ENCODE measurements at places on chromosomes 12 and 14.

DNA sequence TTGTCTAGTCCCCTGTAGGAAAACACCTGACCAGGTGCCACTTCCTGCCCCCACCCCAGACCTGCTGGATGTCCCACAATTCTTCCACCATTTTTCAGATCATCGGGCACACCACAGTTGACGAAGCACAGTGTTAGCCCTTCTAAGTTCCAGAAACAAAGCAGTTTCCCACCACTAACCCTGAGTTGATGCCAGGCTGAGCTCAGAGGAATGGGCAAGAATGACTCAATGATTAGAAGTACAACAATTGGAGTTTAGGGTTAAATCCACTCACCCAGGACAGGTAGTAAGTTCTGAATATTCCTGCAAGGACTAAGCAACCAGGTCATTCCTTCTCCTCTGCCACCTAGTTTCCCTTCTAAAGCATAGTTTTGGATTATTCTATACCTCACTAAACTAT is 979.8 kb downstream of the BCL11B start:
- no peak for DNase-seq

- no peak for DNase-seq
These were observed 58.4 kb upstream of the BDKRB2 start for GRCh38 chr14:96146131-96146771.

DNA sequence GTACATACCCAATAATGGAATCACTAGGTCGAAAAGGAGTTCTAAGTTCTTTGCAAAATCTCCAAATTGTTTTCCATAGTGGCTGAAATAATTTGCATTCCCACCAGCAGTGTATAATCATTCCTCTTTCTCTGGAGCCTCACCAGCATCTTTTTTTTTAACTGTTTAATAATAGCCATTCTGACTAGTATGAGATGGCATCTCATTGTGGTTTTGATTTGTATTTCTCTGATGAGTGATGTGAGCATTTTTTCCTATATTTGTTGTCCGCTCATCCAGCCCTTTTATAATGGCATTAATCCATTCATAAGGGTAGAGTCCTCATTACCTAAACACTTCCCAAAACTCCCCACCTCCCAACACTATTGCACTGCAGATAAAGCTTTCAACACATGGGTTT is 278.3 kb downstream of the SEC23A start:
- no peak for DNase-seq

- DNase-seq, result no peak
These were observed 515.3 kb downstream of the RMST start for GRCh38 chr12:97977870-97978405.

- no peak for DNase-seq
These were observed 37.8 kb upstream of the PLBD1 start for GRCh38 chr12:14605401-14605989.

DNA sequence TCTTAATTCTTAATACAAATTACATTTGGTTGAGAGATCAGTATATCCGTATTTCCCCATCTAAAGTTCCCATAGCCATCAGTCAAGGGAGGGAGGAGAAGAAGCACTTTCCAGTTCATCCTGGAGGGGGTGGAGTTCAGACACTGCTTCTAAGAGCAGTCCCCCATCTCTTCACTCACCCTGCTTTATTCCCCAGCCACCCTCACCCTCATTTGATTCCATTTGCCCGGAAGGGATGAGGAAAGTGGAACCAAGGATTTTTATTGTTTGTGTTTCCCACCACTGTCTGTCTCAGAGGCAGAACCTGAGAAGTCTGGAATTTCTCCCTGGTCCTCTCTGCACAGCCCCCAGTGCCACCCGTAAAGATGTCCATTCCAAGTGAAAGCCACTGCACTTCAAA is 134.2 kb upstream of the HIF1A start:
- DNase-seq, result no peak

DNA sequence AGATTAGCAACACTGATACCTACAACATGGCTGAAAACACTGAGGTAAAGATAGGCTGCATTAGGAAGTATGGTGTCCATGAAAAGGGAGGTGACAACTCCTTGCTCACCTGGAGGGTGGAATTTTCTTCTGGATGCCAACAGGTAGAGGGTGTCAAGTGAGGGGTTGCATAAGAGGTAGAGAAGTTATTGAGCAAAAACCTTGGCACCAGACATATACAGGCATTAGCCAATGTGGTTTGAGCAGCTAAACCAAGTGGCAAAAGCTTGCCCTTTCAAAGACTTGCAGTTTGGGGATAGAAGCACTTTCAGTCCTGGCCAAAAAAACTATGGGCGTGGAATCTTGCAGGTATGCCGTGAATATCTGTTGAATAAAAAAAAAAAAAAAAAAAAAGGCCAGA is 3.8 kb downstream of the RITA1 start:
- no peak for DNase-seq

DNA sequence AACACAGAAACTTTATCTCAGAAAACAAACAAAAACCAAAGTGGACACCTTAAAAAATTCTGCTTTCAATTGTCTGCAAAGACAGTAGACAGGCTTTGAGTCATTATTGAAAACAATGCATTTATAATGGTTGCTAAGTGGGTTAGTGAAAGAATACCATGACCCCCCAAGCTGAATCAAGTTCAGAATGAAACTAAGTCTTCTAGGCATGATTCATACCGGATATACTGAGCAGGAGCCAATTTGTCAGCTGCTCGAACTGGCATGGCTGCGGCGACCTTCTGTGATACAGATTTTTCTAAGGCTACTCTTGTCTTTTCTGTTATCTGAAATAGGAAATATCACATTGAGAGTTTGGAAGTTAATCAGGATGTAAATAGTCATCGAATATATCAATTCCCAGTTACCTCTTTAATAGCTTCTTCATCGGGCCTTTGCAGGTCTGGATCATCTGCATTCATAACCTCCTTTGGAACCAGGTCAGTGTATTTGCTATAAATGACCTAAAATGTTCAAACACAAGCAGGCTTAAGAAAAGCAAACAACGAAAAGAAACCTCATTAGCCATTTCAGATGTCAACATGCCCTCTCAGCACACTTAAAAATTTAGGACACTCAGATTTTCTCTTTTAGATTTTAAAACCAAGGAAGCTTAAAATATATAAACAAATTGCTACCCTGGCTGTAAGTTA is 22.3 kb downstream of the SNW1 start:
- no peak for DNase-seq

DNA sequence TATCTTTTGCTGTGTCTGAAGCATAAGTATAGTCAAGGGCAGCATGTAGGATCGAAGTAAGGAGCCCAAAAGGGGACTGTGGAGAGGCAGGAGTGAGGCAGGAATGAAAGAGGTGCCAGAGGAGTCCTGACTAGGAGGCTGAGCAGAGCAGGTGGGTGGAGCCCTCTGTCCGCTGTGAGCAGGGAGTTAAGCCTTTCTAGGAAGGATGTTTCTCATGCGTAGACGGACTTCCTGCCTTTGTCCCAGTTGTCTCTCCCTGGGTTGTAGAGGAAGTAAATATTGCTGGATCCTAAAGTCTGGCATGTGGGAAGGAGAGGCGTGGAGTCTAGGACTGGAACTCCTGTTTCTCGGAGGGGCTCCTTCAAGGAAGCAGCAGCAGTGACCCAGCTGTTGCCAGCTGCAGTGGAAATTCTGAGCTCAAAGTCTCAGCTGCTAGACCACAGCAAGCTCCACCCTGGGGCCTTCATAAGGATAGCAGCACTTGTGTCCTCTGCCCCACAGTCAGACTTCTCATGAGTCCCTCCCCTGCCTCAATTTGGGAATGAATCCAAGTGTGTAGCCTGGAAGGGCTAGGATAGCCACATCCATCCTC is 44.0 kb downstream of the RBMS2 start:
- DNase-seq, result peak; percentile 16

GRCh38 chr14:53757732-53758131 is 198.9 kb downstream of the BMP4 start:
- DNase-seq, result no peak

- DNase-seq, result no peak
These were observed 541 bp downstream of the GOLT1B start for GRCh38 chr12:21502164-21502496.

DNA sequence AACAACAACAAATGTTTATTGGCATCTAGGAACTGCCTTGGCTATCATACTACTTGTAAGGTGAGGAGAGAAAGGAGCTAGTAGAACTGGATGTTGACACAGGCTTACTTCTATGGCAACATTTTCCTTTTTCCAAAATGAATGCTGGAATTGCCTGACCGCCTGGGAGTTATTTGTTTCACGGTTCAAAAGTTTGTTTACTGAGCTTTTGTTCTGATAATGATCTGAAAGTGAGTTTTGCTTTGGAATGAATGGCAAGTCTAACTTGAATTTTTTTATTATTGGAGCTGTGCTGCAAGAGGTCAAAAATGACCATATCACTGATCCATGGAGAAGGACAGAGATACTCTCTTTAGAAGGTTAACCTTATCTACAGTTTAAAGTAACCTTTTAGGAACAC is 183.5 kb upstream of the CAND1 start:
- DNase-seq, result no peak

DNA sequence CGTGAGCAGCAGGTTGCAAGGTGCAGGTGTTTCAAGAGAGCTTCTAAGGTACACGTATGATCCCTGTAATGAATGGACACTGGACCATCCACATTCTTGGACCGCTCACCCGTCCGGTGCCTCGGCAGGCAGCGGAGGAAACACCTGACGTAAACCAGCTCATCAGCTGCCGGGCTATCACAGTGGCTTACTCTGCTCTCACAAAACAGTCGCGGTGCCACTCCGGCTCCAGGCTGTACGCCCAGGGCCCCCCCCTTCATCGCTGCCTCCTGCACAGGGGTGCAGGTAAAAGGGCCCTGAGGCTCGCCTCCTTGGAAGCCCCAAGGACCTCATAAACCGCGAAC is 436 bp downstream of the VPS33A start:
- DNase-seq, result no peak

- no peak for DNase-seq
These were observed 106.2 kb downstream of the DAAM1 start for GRCh38 chr14:59294662-59294992.

DNA sequence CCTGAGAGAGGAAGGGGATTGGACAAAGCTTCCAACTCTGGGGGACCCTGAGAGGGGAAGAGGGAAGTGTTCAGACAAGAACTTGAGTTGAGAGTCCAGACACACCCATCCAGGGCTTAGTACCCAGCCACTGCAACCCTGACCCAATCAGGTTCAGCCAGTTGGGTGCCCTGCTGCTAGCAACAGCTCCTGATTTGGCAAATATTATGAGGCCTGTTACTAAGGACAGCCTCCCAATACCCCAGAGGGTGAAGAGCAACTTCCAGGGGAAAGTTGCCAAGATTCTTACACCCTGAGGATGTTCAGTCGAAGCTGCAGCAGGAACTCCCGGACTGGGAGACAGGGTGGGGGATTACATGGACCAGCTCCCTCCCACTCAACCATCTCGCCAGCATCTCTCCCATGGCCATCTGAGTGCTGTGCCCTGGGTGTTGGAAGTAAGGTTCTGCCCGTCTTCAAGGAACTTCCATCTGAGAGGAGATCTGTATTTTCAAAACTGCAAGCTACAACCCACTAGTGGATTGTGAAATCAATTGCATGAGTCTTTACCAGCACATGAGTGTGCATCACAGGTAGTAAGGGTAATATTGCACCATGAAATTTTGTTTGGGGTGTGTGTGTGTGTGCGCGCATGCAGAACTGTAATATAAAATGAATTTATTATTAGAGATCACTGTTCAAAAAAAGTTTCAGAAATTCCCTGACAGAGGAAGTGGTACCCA is 11.5 kb upstream of the KRT78 start:
- no peak for DNase-seq

DNA sequence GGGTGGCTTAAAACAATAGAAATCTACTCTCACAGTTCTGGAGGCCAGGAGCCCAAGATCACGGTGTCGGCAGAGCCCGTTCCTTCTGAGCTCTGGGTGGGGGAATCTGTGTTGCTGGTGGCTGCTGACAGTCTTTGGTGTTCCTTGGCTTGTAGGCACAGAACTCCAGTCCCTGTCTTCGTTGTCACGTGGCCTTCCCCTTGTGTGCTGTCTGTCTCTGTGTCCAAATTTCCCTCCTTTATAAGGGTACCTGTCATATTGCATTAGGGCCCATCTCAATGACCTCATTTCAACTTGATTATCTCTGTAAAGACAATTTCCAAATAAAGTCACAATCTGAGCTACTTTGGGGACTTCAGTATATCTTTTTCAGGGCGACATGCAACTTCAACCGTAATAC is 81.6 kb downstream of the CCDC92 start:
- no peak for DNase-seq

DNA sequence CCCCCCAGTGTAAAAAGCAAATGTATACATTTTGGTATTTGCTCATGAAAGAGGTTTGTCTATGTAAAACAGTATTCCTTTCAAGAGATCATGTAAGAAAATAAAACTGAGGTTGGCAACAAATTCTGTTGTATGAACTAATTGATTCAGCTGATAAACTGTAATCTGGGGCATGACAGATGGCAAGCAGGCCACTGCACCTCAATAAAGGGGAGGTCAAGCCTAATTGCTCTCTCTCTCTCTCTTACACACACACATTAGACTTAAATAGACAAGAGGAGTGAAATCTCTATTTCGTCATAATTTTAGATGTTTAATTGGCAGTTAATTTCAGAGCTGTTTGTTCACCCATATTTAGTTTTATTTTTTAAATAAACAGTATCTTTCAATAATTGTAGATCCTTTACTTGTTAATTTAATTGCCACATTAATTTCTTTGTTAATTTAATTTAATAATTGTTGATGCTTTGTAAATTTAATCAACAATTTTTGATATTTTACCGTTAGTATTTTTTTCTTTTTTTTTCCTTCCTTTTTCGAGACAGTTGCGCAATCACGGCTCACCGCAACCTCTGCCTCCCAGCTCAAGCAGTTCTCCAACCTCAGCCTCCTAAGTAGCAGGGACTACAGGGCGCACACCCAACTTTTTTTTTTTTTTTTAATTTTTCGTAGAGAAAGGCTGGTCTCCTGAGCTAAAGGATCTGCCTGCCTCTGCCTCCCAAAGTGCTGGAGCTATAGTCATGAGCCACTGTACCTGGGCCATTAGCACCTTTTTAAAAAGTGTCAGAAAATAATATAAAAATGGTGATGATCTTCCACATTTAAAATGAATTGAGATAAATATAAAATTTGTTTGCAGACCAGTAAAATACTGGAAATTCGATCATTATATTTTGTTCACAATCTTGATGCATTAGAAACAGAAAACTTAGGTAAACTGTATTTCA is 577.7 kb downstream of the SLC16A7 start:
- DNase-seq, result no peak

- no peak for DNase-seq
These were observed 8.1 kb downstream of the PTGES3 start for GRCh38 chr12:56679883-56680575.

DNA sequence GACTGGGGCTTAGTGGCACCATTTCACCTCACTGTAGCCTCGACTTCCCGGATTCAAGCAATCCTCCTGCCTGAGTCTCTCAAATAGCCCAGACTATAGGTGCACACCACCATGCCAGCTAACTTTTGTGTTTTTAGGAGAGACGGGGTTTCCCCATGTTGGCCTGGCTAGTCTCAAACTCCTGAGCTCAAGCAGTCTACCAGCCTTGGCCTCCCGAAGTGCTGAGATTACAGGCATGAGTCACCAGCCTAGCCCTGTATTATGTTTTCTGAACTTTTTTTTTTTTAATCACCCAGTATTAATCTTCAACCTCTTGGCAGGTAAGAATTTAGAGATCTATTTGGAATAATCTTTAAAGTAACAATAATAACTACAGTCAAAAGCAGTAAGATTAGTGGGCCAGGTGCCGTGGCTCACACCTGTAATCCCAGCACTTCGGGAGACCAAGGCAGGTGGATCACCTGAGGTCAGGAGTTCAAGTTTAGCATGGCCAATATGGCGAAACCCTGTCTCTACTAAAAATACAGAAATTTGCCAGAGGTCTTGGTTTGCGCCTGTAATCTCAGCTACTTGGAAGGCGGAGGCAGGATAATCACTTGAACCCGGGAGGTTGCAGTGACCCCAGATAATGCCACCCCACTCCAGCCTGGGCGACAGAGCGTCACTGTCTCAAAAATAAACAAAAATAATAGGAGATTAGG is 8.6 kb downstream of the NANOG start:
- DNase-seq, result no peak

GRCh38 chr12:76874491-76875190 is 4.2 kb downstream of the CSRP2 start:
- no peak for DNase-seq

All from stimulated activated CD4-positive, alpha-beta T cell treated with anti-CD3 and anti-CD28 coated beads, Interleukin-12 subunit alpha, Interleukin-12 subunit beta, amount 100 ng/mL, for 24 hours (primary cell).